ENCODE measurements at places on chromosomes 1 and 21.

GRCh38 chr1:229064320-229065168 lies 206.4 kb upstream of the RAB4A start:
- DNase-seq, result no peak

DNA sequence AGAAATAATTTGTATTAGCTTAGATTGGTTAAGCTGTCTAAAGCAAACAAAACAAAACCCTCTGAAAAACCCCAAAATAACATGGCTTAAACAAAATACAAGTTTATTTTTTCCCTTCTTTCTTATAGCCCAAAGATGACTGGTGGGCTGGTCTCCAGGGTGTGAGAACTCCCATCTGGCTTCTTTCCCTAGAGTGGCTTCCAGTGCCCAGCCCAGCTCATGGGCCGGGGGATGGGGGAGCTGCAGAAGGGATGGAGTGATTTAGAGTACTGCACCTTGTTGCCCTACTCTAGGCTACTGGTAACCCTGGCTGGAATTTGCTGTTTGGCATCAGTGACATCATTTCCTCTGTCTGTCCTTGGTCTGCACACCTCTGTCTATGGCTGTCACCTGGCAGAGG lies 223.0 kb downstream of the PBX1 start:
- no peak for DNase-seq

DNA sequence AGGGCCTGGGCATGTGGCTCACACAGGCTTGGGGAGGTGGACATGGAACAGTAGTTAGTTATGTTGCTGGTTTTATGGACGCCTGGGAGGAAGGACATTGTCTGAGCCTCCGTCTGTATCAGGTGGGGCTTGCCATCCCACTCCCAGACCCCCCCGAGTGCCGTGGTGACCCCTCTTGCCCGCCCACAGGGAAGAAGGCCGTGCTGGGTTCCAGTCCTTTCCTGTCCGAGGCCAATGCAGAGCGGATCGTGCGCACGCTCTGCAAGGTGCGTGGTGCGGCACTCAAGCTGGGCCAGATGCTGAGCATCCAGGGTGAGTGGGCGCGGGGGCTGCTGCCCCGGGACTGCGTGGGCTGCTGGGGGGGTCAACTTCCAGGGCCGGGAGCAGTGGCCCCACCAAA lies 41.7 kb downstream of the COQ8A start:
- no peak for DNase-seq

GRCh38 chr1:20604678-20605077 lies 15.8 kb downstream of the CDA start:
- peak; percentile 55 for DNase-seq

DNA sequence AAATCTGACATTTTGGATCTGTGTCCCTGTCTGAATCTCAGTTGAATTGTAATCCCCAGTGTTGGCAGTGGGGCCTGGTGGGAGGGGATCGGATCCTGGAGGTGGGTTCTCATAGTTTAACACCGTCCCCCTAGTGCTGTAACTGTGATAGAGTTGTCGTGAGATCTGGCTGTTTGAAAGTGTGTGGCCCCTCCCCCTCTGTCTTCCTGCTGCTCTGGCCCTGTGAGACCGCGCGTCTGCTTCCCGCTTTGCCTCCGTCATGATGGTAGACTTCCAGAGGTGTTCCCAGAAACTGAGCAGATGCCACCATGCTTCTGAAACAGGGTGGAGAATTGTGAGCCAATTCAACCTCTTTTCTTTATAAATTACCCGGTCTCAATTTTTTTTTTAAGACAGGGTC lies 25.0 kb downstream of the AGPAT3 start:
- DNase-seq, result no peak

DNA sequence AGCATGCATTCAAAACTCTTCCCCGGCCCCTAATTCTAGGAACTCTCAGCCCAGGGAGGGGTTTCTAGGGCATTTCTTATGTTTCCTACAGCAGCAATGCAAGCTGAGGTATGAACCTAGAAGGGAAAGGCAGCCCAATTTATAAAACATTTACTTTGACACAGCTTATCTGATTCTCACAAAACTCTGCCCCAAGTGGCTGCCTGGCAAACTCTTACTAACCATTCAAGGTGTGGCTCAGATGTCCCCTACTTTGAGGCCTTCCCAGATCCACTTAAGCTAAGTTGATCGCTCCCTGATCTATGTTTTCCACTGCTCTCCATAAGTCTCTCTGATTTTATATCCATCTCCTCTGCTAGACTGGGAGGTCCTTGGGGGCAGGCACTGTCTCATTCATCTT lies 35.4 kb downstream of the AK2 start:
- DNase-seq, result no peak

DNA sequence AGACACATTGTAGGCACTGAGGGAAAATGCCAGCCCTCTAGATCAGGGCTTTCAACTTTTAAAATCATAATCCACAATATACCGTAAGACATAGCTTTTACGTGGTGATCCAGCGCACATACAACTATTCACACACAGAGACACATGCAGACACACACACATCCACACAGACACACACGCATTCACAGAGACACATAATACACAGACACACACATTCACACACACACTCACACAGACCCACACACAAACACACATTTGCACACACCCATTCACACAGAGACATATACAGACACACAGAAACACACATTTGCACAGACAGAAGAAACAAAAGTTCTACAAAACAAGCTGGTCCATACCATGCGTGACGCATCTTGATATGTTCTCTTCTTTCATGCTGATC lies 244.5 kb downstream of the RHOU start:
- no peak for DNase-seq

DNA sequence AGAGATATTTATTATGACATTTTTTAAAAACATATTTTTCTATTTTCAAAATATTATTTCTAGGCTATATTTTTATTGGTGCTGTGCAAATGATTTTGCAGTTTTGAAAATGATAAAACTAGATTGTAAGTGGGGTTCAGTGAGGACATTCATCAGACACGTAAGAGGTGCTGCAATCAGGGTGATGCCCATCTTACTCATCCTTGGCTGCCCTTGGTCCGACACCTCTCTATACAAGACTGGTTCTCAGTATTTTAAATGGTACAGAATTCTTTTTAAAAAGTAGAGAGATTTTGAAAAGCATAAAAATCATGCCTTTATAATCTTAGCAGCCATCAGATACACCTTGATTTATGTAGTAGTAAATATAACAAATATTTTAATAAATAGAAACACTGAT lies 24.0 kb downstream of the HENMT1 start:
- DNase-seq, result no peak

GRCh38 chr1:111553196-111553595 lies 49.8 kb upstream of the ADORA3 start:
- DNase-seq, result peak; percentile 62

DNA sequence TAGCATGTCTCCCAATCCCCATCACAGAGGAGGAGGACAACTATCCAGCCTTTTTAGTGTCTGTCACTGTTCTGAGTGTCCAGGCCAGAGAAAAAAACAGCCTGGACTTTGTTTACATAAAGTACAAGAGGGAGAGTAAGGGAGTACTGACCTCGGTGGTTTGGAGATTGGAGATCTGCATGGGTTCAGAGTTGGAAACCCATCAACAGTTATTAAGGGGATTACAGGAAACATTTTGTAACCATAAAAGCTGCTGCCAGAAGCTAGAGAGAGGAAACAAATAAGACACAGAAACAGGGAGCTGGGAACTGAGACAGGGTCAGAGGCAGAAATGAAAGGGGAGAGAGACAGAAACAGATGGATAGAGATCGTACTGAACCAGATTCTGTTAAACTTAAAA lies 131.5 kb upstream of the CTTNBP2NL start:
- no peak for DNase-seq

- DNase-seq, result no peak
Measured at GRCh38 chr1:165053351-165053750, 303.2 kb downstream of the LMX1A start.

DNA sequence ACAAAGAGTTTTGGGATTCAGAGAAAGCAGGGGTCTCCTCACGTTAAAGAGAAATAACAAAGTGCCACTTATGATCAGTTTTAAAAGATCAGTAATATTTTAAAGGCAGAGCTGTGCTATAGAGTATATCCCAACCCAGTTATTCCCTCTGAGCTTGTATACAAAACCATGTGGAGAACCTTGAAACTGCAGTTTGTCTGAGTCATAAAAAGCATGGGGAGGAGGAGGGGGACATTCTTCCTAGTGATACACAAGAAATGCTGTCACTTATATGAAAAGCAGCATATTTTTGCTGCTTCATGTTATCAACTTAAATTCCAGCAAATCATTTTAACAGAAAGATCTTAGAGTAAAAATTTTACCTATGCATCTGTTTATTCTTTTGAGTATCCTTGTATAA lies 244.5 kb downstream of the GPR52 start:
- peak; percentile 8 for DNase-seq

- DNase-seq, result no peak
Measured at GRCh38 chr1:245678860-245679411, 524.2 kb downstream of the KIF26B start.

- DNase-seq, result peak; percentile 42
Measured at GRCh38 chr1:108590441-108590840, 30.5 kb downstream of the EEIG2 start.

DNA sequence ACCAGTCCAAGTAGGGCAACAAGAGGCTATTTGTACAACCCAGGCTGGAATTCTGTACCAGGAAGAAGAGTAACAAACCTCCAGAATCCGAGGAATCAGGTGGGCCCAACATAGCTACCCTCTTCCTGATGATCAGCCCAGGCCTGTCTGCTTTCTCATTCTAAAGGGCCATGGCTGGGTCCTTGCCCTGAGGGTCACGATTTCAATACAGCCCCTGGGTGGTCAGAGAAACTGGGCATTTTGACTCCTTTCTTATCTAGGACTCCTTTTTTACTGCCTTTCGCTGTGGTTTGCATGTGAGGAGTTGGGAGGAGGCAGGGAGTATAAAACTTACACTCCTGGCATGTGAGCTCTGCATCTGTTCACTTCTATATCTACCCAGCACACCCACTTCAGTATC lies 164.9 kb upstream of the COA6 start:
- DNase-seq, result no peak

GRCh38 chr1:218837051-218837450 lies 336.6 kb upstream of the LYPLAL1 start:
- no peak for DNase-seq

DNA sequence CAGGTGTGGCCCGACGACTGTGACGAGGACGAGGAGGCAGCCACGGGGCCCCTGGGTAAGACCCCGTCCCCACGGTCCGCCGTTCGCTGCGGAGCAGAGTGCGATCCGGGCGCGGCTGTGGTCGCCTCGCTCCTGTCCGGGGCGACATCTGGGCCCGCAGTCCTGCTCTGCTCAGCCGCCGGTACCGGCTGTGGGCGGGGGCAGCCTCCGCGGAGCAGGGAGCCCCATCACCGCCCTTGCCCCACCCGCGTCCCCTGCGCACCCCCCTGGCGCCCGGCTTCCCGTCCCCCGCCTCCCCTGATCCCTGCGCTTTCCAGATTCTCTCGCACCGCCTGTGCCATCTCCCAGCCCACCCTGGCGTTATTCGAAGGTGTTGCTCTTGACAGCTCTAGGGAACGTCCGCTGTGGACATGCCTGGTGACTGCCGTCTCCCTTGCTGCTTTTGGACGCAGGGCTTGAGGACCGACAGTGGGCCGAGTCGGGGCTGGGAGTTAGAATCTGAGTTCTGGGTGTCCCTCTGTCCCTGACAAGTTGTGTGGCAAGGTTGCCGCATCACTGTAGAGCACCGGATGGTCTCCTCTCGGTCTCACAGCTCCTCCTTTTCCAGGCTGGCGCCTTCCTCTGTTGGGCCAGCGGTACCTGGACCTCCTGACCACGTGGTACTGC lies 596 bp downstream of the TOR3A start:
- peak; percentile 47 for DNase-seq

DNA sequence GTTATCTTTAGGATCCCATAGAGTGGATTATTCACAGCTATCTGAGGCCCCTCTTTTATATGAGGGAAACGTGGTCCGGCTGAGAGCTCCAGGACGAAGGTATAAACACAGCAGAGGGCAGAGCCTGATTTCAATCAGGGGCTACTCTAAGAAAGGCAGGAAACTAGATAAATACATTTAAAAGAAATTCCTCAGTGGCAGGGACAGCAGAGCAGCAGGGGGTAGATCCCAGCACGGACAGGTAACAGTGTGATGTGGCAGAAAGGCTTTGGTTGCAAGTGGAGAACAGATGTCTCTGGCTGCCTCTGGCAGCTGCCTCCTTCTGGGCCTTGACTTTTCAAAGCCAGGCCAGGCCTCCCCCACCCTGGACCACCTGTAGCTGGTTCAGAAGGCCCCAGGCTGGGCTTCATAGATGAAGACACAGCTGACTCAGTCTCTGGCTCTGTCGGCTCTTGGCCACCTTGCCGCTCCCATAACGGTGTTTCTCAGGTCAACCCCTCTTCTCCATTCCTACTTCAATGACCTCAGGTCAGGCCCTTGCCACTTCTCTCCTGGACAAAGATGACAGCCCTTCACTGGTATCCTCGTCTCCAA lies 43.8 kb downstream of the FAM78B start:
- DNase-seq, result no peak

DNA sequence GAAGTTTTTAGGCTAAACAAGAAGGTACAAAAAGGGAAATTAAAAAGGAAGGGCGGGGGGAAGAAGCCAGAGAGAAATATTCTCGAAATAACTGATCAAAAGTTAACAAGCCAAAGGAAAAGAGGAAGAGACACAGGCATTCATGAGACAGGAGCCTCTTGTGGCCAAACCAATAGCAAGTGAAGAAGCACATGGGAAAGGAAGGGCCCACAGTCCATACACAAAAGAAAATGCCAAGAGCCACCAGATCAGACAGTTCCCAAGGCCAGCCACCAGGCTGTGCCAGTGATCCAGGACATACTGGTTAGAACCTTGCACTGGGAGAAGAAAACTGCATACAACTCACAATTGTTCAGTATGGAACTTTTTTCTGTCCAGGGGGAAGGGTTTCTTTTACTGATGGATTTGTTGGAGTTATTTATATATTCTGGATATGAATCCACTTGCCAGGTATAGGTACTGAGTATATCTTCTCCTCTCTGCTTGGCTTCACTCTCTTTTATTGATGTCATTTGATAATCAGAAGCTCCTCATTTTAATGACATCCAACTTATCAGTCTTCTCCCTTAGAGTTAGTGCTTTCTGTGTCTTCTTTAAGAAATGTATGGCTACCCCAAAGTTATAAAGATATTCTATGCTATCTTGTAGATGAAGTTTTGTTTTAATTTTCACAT lies 76.8 kb downstream of the CD46 start:
- DNase-seq, result peak; percentile 73

GRCh38 chr1:150194381-150195031 lies 41.4 kb downstream of the ANP32E start:
- no peak for DNase-seq

DNA sequence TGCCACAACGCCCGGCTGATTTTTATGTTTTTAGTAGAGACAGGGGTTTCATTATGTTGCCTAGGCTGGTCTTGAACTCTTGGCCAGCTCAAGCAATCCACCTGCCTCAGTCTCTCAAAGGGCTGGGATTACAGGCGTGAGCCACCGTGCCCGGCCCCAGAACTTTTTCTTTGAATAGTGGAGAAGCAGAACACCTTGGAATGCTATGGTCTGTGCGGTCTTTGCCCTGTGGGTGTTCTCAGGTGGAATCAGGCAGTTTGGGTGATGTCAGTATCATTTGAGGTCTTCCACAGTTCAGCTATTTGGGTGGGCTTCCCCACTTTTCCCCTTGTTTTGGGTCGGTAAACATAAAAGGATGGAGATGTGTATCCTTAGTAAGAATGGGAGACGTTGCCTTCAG lies 17.6 kb downstream of the CAMTA1 start:
- no peak for DNase-seq

GRCh38 chr1:82464362-82465001 lies 663.7 kb downstream of the ADGRL2 start:
- DNase-seq, result peak; percentile 23

All from Daoy (cell line).